ENCODE measurements at places on chromosomes 7 and 10.

GRCh38 chr7:98278936-98279335, 2.5 kb upstream of the BRI3 start:
- no peak for DNase-seq

- DNase-seq = no peak
These were observed 247.8 kb downstream of the BUB3 start for GRCh38 chr10:123402021-123402420.

DNA sequence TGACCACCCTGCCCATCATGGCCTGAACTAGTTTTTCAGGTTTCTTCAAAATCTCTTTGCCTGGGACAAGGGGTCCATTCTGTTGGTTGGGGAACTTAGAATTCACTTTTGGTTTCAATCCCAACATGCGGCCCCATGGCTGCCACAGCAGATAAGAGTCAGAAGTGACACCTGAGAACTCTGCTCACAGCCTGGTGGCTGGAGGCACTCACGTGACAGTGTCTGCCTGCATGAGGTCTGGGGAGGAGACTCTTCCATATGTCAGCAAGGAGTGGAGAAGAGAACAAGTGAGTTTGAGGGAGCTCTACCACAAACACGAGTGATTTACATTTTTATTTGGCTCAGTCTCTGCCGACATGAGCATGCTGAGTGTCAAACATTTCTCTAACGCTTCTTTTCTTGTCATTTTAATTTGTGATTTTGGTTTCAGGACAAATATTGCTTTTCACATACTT, 370.4 kb downstream of the TNS3 start:
- DNase-seq = no peak

DNA sequence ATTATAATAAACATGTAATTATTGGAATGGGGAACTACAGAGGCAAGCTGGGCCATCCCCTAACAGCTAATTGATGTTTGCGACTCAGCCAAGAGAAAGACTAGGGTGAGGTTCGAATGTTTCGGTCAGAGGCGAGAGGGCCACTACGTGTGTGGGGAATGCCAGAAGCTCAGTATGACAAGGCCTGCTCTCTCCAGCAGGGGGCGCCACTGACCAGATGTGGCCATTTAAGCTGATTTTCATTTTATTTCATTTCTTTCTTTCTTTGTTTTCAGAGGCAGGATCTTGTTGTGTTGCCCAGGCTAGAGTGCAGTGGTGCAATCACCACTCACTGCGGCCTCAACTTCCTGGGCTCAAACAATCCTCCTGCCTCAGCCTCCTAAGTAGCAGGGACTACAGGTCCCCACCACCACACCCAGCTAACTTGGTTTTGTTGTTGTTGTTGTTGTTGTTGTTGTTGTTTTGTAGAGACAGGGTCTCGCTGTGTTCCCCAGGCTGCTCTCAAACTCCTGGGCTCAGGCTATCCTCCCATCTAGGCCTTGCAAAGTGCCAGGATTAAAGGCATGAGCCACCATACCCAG, 38.1 kb downstream of the TMEM130 start:
- DNase-seq = no peak
